ENCODE measurements at places on chromosomes 16 and 17.

- no peak for DNase-seq
Observed at GRCh38 chr17:48484256-48484655, 46.6 kb downstream of the HOXB1 start.

DNA sequence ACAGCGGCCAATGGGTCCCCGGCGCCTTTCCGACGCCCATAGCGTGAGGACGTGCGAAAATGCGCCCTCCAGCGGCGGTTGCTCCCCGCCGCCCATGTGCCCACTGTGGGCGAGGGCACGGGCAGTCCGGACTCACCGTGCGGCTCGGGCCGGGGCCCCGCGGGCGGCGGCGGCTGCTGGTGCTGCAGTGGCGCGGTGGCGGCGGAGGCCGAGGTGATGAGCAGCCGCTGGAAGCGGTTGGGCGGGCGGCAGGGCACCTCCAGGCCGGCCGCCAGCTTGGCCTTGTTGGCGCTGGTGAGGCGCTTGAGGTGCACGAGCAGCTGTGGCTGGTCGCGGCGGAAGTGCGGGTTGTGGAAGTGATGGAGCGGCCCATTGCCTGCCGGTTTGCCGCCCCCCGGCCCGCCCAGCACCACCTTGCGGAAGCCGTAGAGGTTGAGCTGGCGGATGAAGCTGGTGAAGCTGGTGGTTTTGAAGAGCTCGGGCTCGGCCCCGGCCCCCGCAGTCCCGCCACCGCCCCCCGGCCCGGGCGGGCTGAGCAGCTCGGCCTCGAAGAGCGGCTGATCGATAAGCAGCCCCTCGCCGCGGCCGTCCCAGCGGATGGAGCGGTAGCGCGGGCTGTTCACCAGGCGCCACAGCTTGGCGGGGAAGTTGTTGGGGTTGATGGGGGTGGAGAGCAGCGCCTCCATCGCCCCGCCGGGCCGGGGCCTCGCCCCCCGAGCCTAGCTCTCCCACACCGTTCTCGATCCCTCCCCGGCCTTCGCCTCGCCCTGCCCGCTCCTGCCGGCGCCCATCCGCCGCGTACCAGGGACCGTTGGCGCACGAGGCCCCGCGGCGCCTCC, at the start of gene HSF5:
Gene HSF5, minus strand, starts transcription at position 820 of the 839 bp plus-strand sequence. Its CDS starts 134 bp downstream, at position 686.
- peak; percentile 79 for DNase-seq

GRCh38 chr17:31073411-31073810, 21.4 kb upstream of the NF1 start:
- no peak for DNase-seq

DNA sequence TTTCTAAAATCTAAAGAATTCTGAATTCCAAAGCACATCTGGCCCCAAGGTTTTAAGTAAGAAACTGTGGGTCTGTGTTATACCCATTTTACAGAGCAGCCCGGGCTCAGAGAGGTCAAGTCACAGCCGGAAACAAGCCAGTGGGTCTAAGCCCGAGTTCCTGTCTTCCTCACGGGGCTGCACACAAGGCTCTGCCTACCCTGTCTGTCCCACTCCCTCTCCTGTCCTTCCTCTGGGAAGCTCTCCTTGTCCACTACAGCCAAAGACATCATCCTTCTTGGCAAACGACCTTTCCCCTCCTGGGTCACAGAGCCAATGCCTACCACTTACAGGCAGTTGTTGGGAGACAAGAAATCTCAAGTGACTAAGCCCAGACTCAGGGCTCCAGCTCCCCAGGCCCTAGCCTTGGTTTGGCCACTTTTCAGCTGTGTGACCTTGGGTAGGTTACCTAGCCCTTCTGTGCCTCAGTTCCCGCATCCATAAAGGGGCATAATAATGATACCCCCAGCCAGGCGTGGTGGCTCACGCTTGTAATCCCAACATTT, 55.6 kb upstream of the MAP3K14 start:
- no peak for DNase-seq

DNA sequence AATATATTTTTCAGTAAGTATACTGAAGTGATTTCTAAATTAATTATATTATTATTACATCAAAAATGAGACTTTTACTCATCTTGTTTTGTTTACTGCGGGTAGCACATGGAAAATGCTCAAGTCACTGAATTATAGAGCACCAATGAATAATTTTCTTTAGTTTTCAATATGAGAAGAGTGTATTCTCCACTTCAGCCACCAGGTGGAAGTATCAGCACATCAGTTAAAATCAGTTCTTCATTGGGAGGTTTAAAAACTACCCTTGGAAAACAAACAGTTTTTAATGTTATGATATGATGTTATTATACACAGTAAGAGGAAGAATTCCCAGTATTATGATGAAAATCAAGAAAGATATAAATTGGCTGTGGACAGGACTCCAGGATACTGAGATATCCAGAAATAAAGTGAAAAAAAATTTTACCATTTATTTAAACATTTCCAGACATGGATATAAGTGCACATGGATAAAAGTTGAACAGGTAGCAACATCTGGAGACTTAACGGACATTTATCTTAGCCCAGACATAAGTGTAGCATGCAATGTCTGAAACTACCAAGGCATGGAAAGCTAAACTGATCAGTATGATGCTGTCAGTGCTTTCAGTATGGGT, 467.3 kb downstream of the KCNJ2 start:
- no peak for DNase-seq

- no peak for DNase-seq
Observed at GRCh38 chr17:4187076-4187475, 44.1 kb downstream of the CYB5D2 start.

DNA sequence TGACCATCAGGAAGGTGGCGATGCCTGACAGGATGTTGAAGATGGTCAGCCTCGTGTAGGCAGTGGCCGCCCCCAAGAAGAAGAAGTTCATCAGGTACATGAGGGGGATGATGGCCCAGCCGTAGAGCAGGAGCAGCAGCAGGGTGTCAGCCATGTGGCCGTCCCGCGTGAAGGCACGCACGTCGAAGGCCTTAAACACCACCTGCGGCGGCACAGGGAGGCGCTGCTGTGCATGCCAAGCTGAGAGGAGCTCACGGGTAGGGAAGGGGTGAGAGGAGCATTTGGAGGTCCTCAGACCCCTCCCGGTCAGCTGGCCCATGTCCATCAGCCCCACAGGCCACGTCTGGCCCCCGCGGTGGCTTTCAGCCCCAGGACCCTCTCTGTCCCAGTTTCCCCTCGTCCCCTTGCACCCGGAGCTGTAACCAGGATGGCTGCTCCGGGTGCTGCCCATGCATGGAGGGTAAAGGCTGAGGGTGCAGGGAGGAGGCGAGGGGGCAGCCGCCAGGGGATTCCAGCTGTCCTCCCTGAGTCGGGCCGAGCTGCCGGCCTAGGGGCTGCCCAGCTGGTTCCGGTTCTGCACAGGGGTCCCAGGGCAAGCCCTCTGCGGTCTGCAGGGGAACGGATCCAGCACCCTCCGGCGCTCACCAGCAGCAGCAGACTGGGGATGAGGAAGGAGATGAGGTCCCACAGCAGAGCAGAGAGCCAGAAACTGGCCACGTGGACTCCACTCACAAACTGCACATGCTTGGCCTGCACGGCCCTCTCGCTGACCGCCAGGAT, 17.1 kb upstream of the RNPS1 start:
- no peak for DNase-seq

GRCh38 chr16:9755081-9755480, 427.1 kb downstream of the GRIN2A start:
- DNase-seq = no peak

DNA sequence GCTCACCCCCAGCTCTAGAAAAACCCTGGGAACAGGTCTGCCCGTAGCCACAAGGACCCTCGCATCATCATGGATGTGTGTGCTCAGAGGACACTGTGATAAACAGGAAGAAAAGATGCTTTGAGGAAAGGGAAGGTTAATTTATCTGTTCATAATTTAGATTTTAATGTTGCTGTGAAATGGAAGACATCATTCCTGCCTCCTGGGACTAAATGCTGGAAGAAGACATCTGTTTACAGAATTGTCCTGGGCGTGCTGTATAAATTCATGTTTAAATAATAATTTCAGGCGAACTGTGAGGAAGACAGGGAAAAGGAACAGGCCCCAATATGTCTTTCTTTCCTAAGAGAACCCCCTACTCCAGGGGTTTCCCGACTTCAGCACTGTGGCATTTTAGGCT, 112.6 kb downstream of the SHISA6 start:
- DNase-seq = no peak

GRCh38 chr16:86775511-86775921, 197.2 kb downstream of the FOXL1 start:
- DNase-seq = no peak

DNA sequence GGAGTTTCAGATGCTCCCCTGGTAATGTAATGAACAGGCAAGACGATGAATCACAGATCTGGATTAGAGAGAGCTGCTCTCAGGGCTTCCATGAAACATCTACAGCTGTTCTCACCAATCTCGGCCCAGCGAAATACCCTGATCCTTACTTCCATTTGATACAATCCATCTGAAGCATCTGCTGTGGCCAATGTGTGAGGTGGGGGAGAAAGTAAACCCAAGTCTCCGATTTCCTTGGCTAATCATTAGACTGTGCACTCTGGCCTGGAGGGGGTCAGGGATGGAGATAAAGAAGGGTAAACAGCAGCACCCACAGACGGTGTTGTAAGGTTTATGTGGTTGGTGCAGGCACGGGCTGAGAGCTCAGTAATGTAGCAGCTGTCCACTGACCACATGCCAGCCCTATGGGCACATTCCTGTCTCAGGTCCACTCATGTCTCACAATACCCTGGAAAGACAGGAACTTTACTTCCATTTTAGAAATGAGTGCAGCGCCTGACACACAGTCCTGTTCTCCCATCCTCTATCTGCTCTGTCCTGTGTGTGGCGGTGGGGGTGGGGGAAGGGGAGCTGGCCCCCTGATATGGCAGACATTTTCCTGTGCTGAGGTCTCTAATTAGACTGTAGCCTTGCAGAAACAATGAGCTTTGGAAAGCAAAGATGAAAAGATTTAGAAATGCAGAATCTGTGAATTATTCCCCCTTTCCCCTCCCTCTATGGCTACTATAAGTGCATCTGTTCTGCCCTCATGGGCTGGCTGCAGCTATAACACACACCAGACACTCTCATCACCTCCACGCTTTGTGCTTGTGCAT, 48.3 kb upstream of the ERN1 start:
- DNase-seq = no peak
